ENCODE measurements at places on chromosomes 1 and 21. TPM values are rescaled to one million over a fixed set of nuclear protein-coding genes. Genes with fewer than 3 reads are reported as not detected.

The DNALI1 gene
- 4.0 TPM for total RNA-seq

The CFAP410 gene
- 9.2 TPM for total RNA-seq

The PGLYRP4 gene
- not detected for total RNA-seq

The ILDR2 gene
- total RNA-seq: under 0.01 TPM

The UMODL1 gene
- 0.14 TPM for total RNA-seq

The TAL1 gene
- total RNA-seq: under 0.01 TPM

The GBP2 gene
- total RNA-seq: 67.4 TPM

The ANGEL2 gene
- 41.8 TPM for total RNA-seq

The UBXN10 gene
- total RNA-seq: 0.14 TPM

All from smooth muscle cell of bladder (primary cell).